Stimulated activated CD4-positive, alpha-beta T cell treated with anti-CD3 and anti-CD28 coated beads, Interleukin-1b, Interleukin-23, amount 100 ng/mL, for 1 hour (primary cell): ENCODE measurements at places on chromosomes 5 and 9.

DNA sequence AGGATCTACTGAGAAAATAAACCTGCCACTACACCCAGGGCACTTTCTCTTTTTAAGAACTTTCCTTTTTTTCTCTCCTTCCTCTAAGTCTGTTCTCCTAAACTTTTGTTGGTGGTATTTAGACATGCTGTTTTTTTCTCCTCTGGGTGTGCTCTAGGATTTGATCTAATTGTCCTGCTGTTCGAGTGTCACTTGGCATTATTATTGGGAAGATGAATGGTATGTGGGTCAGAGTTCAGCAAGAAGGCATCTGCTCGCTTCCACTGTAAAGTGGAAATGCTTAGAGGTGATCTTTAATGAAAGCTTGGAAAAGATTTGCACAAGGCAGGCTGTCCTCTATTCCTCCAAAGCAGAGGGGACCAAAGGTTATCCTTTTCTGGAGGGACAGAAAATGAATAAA, 1.3 kb upstream of the PLPPR1 start:
- no peak for DNase-seq

DNA sequence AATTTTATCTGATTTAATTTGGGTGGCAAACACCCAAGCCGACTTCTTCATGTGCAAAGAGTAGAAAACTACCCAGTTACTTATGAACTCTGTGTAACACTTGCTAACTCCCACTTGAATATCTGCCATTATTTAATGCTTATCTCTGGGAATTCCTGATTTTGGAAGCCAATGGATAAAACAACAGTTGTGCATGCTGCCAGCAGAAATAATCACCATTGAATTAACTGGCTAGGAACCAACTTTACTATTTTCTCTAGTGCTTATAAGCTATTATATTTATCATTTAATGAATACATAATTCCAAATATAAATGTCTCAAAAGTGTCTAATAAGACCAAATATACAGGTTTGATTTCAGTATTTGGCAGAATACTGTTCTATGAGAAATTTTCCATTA, 85.7 kb downstream of the IZUMO3 start:
- no peak for DNase-seq

DNA sequence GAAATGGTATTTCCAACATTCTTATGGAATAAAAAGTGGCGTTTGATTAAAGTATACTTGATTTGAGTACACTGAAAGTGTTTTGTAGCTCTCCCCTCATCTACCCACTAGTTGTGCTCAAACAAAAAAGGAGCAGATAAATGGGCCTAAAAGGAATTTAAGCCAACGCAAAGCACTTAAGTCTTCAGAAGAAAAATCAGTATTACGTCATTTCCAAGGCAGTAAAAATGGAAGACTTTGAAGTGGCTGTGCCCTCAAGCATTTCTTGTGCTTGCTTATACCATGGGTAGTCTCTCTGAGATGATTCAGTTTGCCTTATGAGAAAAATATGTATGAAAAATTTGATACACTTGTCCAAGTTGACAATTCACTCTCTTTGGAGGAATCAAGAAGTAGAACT, 279.9 kb upstream of the CD180 start:
- no peak for DNase-seq

DNA sequence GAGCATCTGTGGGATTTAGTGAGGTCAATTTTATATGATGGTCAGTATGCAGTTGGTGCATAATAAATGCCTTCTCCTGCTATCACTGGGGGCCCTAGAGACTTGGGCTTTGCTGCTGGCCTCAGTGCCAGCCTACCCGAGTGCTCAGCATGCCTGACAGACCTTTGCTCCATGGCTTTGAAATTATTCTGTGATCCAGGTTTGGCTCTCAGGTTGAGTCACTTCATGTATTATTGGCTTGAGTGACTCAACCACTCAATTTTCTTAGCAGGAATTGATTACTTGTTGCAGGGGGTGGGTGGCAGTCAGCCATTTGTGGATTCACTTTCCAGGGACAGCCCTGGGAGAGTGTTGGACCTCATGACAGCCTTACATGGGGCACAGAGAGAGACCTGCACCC, 13.5 kb downstream of the SLC25A48 start:
- no peak for DNase-seq

DNA sequence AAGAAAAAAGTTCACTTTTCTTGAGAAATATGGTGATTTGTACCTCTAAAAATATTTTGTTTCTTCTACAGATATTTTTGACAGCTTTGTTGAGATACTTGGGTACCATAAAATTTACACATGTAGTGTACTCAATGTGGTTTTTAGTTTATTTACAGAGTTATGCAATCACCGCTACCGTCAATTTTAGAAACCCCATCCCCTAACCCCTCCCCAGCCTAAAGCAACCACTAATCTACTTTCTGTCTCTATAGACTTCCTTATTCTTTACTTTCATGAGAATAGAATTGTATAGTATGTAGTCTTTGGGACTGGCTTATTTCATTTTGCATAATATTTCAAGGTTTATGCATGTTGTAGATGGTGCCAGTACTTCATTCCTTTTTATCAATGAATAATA, 45.0 kb upstream of the TDRD7 start:
- no peak for DNase-seq

DNA sequence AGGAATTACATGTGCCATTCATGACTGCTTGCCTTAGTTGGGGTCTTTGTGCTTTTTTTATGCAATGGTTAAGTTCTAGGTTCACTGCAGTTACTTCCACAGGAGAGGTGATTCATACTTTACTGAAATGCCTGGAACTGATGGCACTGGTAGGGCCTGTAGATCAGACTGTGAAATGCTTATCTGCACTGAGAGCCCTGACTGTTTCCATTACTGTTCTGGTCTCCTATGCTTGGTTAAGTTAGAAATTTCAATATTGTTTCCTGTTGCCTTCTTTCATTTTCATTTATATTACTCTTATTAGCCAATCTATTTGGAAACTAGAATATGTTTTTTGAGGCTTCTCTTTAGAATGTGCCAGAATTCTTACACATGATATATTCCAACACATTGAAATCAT, 484.1 kb upstream of the SEMA6A start:
- no peak for DNase-seq

DNA sequence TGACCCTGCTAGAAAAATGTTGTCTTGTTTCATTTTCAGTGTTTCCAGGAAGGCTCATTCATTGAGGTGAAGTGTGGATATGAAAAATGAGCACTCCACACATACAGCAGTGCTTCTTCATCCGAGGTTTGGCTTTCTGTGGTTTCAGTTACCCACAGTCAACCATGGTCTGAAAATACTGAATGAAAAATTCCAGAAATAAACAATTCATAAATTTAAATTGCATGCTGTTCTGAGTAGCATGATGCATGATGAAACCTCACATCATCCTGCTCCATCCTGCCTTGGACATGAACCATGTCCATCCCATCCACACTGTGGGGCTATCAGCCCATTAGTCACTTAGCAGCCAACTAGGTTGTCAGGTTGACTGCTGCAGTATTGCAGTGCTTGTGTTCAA, 10.4 kb upstream of the SLC45A2 start:
- no peak for DNase-seq
